ENCODE measurements at places on chromosomes 7 and 10.

- no peak for DNase-seq
Observed at GRCh38 chr10:73601486-73601921, 10.4 kb upstream of the USP54 start.

GRCh38 chr7:28478656-28479055, 66.3 kb downstream of the CREB5 start:
- no peak for DNase-seq

DNA sequence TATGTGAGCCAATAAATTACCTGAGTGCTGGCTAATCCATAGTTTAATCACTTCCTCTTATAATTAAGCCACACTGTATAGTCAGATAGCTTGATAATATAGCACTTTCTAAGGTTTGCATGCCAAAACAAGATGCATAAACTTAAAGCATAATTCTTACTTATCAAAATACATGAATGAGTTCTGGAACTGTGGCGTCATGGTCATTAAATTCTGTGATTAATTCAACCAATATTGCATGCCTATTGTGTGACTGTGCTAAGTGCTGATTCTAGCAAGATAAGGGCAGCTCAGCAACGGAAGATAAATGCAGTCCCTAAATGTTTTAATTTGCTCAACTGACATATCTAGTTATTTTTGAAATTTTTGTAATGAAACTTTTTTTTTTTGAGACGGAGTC, 29.7 kb downstream of the HOXA1 start:
- DNase-seq: no peak

- no peak for DNase-seq
Observed at GRCh38 chr7:7596176-7596575, 29.5 kb downstream of the MIOS start.

- no peak for DNase-seq
Observed at GRCh38 chr7:105581066-105581811, at the start of gene EFCAB10. EFCAB10 (minus strand) TSS chr7:105581493; CDS start chr7:105581463, 30 bp downstream.
